Progenitor cell of endocrine pancreas (in vitro differentiated cells): ENCODE measurements at places on chromosomes 4 and X.

DNA sequence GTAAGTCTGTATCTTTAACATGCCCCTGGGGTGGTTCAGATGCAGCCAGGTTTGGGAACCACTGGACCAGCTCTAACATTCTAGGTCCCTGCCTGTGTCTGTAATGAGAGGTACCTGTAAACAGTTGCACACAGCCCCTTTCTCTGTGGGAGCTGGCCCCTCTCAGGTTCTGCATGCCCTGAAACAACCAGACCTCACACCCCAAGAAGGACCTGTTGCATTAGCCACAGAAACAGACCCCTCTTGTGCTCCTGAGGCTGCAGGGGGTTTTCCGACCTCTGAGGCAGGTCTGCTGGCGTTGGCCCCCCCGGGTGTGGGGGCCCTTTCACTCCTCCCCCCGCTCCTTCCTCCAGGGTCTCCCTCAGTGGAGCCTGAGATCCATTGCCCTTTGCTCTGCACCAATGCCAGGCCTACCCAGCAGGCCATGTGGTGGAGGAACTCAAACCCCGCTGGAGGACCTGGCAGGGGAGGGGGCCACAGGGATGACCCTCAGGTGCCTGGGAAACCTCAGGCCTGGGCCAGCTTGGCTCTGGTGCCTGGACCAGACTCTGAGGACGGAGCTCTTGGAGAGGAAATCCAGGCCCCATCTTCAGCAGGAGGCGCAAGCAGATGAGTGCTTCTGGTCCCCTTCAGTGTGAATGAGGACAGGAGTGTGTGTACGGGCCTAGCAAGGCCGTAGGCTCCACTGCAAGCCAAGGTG, 61.4 kb upstream of the PJA1 start:
- peaks cover 8% of the 10 kb centered on the region for H3K27me3 ChIP-seq
- H3K4me1 ChIP-seq = peaks cover 3% of the 10 kb centered on the region
- no peaks in the 10 kb centered on the region for H3K36me3 ChIP-seq
- no peak overlapping the region for H3K27ac ChIP-seq

DNA sequence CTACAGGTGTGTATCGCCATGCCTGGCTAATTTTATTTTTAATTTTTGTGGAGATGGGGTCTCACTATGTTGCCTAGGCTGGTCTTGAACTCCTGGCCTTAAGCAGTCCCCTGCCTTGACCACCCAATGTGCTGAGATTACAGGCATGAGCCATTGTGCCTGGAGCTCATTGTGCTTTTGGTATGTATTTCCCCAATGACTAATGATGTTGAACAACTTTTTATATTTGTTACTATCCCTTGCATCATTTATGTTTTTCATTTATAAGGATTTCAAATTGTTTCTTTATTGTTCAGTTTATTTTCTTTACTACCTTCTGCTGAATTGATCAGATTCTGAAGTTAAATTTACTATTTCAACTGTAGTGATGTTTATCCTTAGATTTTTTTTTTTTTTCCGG, 199.7 kb downstream of the CEP135 start:
- H3K4me3 ChIP-seq = no peak overlapping the region
- peaks cover 14% of the 10 kb centered on the region for H3K4me1 ChIP-seq
- no peak overlapping the region for H3K27ac ChIP-seq
- DNase-seq = no peak
- H3K27me3 ChIP-seq = no peaks in the 10 kb centered on the region

DNA sequence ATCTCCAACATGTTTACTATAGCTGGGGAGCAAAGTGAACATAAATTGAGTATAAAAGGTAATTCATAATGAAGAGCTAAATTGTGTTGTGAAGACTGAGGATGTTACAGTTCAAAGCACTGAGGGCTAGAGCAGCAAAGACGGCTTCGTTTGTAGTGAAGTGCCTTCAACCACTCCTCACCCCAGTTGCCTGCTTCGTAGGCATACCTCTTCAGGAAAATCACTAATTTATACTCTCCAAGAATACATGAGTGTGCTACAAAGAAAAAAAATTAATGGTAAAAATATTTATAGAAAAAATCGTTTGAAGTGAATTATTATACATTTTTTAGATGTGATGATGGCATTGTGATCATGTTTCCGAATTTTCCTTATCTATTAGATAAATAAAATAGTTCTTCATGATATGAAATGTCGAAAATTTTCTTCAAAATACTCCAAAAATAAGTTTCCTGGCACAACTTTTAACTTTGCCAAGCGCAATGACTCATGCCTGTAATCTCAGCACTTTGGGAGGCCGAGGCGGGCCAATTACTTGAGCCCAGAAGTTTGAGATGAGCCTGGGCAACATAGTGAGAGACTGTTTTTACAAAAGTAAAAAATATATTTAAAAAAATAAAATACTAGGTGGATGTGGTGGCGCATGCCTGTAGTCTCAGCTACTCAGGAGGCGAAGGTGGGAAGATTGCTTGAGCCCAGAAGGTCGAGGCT, 41.6 kb downstream of the ZFP42 start:
- no peak for DNase-seq
- H3K36me3 ChIP-seq = peaks cover 1% of the 10 kb centered on the region
- peaks cover 15% of the 10 kb centered on the region for H3K27me3 ChIP-seq
- H3K4me1 ChIP-seq = peaks cover 4% of the 10 kb centered on the region

- no peak for DNase-seq
- no peak overlapping the region for H3K27ac ChIP-seq
- peaks cover 2% of the 10 kb centered on the region for H3K36me3 ChIP-seq
These were observed 12.7 kb upstream of the ADD1 start for GRCh38 chr4:2830632-2831610.

DNA sequence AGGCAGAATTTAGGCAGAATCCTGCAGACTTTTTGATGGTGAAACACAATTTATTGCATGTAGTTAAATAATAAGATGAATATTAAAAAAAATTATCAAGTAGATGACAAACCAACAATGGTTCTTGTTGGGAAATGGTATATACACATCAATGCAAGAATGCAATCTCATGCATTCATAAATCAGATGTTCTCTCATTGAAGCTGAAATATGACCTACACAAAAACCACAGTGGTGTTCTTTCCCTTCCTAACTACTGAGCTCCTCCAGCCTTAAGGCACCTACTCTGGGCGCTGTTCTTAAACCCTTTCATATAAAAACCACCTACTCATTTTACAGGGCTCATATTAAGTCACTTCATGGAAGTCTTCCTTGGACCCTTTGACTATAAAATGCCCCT, 64.1 kb downstream of the ANTXR2 start:
- H3K27ac ChIP-seq = no peak overlapping the region
- H3K27me3 ChIP-seq = no peaks in the 10 kb centered on the region
- peaks cover 3% of the 10 kb centered on the region for H3K4me1 ChIP-seq
- DNase-seq = no peak
- peaks cover 19% of the 10 kb centered on the region for H3K36me3 ChIP-seq
- no peak overlapping the region for H3K4me3 ChIP-seq

DNA sequence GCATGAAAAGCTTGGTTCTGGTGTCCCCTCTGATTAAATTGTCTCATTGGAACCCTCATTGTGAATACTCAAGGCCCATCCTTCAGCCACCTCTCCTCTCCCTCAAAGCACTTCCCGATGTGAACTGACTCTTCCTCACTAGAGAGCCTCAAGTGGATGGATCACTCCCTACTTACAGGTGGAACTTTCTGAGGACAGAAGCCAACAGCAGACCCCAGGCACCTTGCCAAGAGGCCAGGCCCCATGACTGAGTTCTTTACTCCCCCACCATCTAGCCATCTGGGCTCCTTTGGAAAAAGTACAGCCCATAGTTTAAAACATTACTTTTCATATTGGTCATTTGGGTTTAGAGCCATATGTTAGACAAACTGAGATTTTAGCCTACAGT, 224.1 kb downstream of the SHROOM3 start:
- H3K36me3 ChIP-seq = peaks cover 2% of the 10 kb centered on the region
- no peak overlapping the region for H3K27ac ChIP-seq
- no peak overlapping the region for H3K4me3 ChIP-seq
- H3K27me3 ChIP-seq = peaks cover 9% of the 10 kb centered on the region
- DNase-seq = no peak
- peaks cover 4% of the 10 kb centered on the region for H3K4me1 ChIP-seq

DNA sequence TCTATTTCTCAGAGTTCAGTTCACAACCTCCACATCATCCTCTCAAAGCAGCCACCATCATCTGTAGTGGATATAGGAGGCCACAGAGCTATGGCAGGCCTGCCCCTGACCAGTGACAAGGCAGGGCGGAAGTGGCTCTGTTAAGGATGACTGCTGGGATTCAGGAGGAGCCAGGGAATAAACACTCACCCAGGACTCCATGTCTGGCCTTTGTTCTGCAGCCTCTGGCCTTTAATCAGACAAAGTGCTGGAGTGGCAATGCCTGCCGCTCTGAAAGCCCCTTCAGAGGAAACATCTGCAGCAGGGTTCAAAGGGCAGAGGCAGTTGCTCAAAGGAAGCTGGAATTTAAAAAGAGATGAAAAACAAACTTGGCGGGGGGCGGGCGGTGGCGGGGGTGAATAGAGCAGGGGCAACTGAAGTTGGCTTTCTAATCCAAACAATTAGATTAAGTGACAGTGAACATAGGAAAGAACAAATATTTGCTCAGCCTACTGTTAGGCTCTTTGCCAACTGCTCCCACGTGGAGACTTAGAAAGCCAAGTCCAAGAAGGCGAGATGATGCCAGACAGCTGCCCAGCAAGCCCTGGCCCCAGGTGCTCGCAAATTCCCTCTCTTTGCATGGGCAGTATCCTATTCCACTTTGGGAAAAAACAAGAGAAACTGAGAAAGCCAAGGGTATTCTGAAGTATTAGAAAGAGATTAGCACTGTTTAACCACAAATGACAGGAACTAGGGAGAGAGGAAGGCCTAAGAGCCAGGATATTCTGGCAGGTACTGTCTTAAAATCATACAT, 5.5 kb downstream of the MPP1 start:
- peak overlapping the region; percentile 82 for H3K27ac ChIP-seq
- H3K4me1 ChIP-seq = peaks cover 16% of the 10 kb centered on the region
- H3K36me3 ChIP-seq = peaks cover 1% of the 10 kb centered on the region
- peaks cover 21% of the 10 kb centered on the region for H3K27me3 ChIP-seq
- H3K4me3 ChIP-seq = no peak overlapping the region

DNA sequence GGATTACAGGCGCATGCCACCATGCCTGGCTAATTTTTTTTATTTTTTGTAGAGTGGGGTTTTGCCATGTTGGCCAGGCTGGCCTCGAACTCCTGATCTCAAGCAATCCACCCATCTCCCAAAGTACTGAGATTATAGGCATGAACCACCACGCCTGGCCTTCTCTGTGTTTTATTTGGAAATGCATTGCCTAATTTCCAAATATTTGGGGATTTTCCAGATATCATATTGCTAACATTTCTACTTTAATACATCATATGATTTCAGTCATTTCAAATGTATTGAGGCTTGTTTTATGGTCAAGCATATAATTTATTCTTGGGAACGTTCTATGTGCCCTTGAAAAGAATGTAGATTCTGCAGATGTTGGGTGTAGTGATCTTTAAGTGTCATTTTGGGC, 38.8 kb downstream of the FGF2 start:
- H3K36me3 ChIP-seq = no peaks in the 10 kb centered on the region
- H3K4me1 ChIP-seq = no peaks in the 10 kb centered on the region
- H3K27ac ChIP-seq = no peak overlapping the region
- no peak overlapping the region for H3K4me3 ChIP-seq

- H3K27ac ChIP-seq = no peak overlapping the region
- H3K27me3 ChIP-seq = no peaks in the 10 kb centered on the region
- no peak for DNase-seq
- H3K4me1 ChIP-seq = no peaks in the 10 kb centered on the region
These were observed 939.8 kb downstream of the GLUD2 start for GRCh38 chrX:121987163-121987562.

DNA sequence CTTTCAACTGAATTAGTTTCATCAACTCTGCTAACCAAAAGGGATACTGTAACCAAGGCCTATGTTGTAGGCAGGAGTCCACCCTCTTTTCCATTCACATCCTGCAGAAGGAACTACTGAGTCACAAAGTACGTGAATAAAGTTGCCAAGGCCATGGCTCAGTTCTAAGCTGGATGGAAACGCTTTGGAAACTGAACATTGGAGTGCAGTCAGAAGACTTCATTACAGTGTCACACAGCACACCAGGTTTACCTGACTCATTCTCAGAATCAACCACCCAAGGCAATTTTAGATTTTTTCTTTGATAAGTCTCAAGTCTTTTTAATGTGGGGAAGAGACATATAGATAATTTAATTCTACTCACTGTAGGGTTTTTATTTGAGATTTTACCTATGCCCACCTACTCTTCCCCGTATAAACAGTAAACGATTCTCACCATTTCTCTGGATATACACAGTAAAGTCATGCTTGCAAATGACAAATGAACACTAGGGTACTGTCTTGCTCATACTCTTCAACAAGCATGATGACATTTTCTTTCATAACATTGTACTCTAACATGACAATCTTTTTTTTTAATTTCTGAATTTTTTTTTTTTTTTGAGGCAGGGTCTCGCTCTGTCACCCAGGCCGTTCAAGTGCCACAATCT, 58.9 kb upstream of the RBM47 start:
- peaks cover 16% of the 10 kb centered on the region for H3K4me1 ChIP-seq
- no peaks in the 10 kb centered on the region for H3K36me3 ChIP-seq
- H3K27me3 ChIP-seq = no peaks in the 10 kb centered on the region
- no peak overlapping the region for H3K27ac ChIP-seq
